ENCODE measurements at places on chromosomes 5 and 9.

DNA sequence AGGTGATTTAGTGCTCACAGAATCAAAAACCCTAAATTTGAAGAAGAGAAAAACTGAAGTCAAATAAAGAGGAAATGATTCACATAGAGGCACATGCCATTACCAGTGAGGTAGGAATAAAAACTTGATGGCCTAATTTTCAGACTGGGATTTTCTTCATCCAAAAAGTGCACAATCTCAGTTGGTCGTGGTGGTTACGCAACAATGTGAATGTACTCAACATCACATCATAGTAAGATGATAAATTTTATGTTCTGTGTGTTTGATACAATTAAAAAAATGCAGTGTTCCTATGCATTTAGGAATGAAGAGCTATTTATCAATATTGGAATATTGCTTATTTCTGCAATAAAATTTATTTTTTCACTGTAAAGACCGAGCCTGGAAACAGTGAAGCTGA is 60.7 kb downstream of the SV2C start:
- no peak for DNase-seq

GRCh38 chr9:97863314-97863713 is 10.3 kb downstream of the FOXE1 start:
- no peak for DNase-seq

DNA sequence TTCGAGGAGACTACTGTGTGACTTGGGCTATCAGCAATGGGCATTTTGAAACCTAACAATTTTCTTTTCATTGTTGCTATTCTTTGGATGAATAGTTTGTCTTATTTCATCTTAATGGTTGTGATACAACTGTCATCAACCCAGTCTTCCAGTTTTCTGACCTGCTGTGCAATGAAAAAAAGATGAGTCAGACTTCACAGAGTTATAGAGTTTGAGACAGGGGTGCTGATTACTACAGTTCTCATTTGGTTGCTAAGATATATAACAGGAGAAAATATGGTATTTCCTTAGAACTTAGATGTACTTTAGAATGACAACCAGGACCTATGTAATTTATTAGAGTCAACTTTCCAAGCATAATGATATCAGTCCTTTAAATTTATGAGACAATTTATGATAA is 564.4 kb upstream of the NUDT12 start:
- DNase-seq: no peak

DNA sequence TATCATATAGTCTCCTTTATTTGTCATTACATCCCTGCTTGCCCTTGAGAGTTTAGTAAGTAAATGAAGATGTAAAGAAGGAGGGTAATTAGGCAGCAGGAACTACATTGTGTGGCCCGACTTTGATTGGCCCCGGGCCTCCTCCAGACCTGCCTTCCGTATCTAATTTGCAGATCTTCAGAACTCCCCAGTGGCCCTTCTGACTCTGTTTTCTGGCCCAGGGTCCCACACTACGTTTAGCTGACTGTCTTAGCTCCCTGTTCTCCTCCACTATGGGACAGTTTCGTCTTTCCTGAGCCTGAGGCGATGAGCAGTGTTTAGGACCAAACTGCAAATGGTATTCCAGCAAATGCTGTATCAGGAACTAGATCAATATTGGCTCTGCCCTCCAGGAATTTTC is 21.6 kb upstream of the CTSL start:
- DNase-seq: no peak

GRCh38 chr5:136001466-136001981 is 27.3 kb upstream of the TGFBI start:
- DNase-seq: no peak

DNA sequence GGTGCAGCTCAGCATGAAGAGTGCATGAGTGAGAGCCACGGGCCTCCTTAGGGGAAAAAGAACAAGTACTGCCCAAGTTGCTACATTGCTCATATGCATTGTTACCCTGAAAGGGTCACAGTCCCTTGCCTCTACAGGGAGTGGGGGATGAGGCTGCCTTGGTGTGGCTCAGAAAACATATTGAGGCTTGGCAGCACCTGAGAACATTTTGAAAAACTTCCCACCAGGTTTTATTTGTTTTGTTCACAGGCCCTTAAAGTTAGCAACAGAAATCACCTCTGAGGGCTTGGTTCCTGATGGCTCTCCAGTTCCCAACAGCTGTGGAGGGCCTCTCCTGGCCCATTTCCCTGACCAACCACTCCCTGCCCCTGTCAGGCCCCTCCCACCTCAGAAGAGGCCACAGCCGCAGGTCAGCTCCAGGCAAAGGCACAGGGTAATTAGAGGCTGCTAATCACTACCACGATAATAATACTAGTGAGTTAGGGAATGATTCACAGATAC is 90.7 kb upstream of the ADRA1B start:
- DNase-seq: no peak

GRCh38 chr5:36552651-36553393 is 53.6 kb upstream of the SLC1A3 start:
- DNase-seq: no peak

GRCh38 chr5:137566118-137566541 is 67.0 kb upstream of the SPOCK1 start:
- no peak for DNase-seq

DNA sequence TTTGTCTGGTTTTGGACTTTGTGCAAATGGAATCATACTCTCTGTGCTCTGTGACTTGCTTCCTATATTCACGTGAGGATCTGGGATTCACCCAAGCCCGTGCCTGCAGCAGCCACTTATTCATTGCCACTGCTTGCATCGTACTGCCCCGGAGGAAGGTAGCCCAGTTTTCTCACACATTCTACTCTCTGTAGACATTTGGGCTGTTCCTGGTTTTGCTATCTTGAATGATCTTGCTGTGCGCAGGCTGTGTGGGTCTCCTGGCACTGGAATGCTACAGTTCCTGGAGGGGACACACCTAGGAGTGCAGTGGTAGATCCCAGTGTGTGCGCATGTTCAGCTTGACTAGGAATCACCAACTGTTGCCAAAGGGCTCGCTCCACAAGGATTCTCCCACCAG is 99.2 kb upstream of the BOD1 start:
- no peak for DNase-seq

DNA sequence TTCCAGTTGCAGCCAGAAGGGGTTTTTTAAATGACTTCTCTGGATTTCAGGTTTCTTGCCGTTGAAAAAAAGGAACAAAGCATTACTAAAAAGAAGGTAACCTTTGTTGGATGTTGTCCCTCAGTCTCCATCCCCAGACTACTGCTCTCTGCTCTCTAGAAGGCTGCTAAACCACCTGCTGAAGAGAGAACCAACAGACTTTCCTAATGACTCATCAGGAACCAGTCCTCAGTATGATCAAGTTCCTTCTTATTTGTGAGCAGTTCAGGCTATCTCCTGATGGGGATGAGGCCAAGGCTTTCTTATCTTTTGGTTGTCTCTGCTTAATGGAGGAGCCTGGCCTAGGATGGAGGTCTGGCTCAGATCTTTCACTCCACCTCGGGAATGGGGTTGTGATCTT is 4.1 kb downstream of the KIF4B start:
- no peak for DNase-seq

DNA sequence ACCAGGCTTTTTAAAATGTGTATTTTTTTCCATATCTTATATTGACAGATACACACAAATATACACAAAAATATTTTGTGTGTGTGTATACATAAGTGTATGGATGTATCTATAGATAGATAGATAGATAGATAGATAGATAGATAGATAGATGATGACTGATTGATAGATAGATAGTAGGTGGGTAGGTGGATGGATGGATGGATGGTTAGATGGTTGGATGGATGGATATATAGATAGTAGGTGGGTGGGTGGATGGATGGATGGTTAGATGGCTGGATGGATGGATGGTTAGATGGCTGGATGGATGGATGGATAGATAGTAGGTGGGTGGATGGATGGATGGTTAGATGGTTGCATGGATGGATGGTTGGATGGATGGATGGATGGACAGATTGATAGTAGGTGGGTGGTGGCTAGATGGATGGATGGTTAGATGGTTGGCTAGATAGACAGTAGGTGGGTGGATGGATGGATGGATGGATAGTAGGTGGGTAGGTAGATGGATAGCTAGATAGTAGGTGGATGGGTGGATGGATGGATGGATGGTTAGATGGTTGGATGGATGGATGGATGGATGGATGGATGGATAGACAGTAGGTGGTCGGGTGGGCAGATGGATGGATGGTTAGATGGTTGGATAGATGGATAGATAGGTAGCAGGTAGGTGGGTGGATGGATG is 156.2 kb downstream of the NR3C1 start:
- DNase-seq: no peak

DNA sequence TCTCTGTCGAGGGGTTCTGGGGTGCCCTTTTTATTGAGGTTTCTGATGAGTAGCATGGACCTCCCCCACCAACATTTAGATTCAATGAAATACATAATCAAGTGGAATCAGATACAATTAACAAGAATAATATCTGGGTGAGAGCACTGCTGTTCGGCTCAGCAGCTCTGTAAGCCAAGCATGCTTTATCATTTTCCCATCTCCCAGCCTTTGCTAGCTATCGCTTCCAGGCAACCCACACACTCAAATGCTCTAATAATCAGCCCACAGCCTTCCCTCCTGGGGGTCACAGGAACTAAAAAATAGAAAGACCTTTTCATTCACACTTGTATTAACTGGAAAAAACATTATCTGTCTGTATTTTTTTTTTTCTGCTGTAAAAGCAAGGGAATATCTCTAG is 8.9 kb downstream of the PLPPR1 start:
- DNase-seq: no peak

DNA sequence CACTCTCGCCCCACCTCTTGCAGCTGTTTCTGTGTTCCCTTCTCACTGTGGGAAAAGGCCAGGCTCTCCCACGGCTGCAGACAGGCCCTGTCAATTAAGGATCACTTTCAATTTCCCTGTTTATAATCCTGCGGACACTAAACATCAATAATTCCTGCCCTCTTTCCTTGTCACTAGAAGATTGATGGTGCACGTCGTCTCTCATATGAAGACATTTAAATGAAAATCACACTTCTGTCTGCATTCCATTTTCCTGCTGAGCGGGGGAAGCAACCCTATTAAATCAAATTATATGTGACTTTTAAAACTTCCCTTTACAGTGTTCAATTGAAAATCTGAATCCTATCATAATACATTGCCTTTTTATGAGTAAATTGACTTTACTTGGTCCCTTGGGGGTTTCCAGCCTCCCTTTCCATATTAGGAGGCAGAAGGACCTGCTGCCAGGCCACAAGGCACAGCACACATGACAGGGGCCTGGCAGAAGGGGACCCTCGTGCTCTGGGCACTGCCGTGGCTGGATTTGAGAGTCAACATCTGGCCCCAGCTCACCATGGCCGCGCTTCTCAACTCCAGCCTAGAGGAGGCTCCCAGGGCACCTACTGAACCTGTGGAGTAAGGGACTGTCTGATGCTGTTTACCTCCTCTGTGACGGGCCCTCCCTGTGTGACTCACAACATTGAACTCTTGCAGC is 311.0 kb upstream of the IRX4 start:
- peak; percentile 58 for DNase-seq

- no peak for DNase-seq
Measured at GRCh38 chr5:33470544-33470943, 29.8 kb downstream of the TARS1 start.

- no peak for DNase-seq
Measured at GRCh38 chr5:103207011-103207410, 51.6 kb upstream of the MACIR start.

DNA sequence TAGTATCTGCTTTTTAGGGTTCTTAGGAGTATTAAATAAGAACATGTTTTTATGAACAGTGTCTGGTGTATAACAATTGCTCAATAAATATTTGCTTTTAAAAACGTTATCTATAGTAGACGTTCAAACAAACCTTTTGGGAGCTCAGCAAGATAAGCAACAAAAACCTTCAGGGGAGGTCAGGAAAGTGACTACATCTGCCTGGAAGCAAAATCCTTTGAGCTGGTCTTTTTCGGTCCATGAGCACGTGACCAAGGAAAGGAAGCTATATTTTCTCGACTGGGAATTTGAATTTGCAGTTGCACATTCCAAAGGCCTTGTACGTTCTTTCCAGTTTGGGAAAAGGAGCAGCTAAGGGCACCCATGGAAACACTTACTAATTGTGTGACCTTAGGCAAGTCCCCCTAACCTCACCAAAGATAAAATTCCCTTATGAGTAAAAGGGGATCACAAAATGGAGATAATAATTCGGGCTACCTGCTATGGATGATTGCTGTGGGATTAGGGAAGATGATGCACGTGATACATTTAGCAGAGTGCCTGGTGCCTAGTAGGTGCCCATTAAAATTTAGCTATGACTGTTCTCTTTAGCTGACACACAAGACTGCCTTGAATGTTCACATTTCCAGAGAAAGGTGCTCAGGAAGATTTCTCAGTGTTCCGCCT is 45.4 kb downstream of the PTTG1 start:
- no peak for DNase-seq

DNA sequence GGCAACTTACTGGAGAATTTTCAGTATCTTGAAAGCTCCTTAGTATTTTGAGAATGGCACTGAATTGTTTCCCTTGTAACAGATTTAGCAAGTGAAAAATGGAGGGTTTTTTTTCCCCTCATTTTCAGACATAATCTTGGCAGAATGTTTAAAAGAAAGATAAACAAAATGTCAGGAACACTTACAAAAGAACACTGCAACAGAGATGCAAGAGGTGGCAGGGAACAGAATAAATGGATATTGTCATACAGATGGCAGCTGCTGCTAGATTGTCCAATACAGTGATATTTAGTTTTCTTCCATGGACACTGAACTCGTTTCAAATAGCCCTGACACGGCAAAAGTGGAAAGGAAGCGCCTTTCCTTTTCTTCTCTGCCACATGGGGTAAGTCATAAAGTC is 76.9 kb upstream of the ZNF608 start:
- no peak for DNase-seq
